ENCODE measurements at places on chromosomes 6 and 20.

DNA sequence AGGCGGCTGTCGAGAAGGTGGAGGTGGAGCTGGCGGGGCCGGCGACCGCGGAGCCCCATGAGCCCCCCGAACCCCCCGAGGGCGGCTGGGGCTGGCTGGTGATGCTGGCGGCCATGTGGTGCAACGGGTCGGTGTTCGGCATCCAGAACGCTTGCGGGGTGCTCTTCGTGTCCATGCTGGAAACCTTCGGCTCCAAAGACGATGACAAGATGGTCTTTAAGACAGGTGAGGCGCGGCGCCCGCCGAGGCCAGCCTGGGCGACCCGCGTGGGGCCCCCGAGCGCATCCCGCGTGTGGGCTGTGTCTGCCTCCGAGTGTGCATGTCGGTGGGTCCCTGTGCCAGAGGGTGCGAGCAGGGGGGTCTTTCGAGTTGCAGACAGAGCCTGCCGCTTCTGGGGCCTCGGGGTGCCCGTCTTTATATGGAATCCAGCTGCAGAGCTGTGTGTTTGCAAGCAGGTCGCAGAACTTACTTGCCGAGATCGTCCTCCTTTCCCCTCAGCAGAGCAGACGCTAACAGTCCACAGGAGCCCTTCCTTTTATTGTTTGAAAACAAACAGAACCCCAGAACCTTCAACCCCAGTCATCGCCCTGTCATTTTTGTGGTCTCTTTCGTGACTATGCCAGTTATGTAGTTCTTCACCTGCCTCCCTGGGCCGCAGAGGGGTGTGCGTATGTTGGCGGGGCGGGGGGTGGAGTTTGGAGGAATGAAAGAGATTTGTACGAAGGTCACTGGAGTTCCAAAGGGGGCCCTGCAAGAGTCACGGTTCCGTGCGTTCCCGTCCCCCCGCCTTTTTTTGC, 766 bp downstream of the SLC16A10 start:
- DNase-seq = peak; percentile 59

DNA sequence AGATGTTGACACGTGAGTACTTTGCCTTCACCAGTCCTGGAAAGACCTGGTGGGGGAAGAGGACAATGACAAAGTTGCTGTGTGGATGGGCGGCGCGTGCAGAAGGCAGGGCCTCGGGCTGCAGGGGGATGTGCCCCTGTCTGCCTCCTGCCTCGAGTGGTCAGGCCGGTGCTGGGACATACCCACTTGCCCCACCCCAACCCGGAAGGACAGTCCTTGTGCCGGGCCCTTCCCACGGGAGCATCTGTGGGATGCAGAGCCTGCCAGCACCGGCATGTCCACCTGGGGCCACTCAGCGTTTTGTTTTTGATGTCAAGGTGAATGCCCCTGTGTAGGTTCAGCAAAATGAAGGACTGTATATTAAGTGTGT, 60.5 kb upstream of the BHLHE23 start:
- DNase-seq = no peak

GRCh38 chr20:5036828-5037227, 35.5 kb upstream of the SLC23A2 start:
- DNase-seq = no peak

DNA sequence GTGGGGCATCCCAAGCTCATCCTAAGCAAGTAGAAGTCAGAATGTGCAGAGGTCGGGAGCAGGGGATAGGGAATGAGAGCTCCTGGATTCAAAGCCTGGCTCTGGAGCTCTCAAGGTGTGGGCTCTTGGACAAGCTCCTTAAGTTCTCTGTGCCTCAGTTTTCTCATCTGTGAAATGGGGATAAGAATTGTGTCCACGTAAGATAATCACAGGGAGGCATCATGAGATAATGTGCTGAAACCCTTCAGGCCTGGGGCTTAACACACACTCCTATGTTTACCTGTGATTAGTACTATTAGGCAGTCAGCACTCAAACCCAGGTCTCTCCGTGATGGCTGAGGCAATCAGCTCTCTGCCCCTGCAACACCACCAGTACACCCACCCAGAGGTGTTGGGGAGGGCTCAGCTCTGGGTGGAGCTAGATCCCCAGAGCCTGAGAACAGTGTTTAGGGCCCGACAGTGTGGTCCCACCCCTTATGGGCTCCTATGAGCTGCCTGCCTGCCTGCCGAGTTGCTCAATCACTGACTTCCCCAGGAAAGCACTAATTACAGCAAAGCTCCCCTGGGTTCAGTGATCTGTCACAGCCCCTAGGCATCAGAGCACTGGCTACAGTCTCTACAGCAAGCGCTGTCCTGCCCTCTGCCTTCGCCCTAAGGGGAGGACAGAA, 6.3 kb upstream of the SIRPA start:
- DNase-seq = no peak

- DNase-seq = no peak
Measured at GRCh38 chr6:139346392-139346791, 28.1 kb downstream of the CITED2 start.

- DNase-seq = no peak
Measured at GRCh38 chr6:14476793-14477531, 359.4 kb downstream of the CD83 start.

GRCh38 chr6:38773338-38773737, 58.2 kb downstream of the DNAH8 start:
- no peak for DNase-seq

DNA sequence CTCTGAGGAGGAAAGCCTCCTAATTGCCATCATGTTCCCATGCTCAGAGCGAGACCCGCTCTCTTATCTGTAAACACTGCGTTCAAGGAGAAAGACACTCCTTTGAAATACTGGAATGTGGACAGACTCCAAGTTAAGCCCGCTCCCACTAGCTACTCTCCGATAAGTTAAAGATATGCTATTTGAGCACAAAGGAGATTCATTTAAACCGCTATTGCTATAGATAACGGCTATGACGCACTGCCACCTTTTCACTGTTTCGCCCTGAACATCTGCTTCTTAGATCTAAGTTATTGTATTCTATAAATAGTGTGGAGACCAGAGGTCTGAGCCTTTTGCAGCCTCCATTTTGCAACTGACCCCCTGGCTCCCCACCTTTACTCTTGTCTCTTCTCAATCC, 82.3 kb downstream of the GPX5 start:
- DNase-seq = no peak

- no peak for DNase-seq
Measured at GRCh38 chr20:37417617-37418467, 71.9 kb downstream of the SRC start.

DNA sequence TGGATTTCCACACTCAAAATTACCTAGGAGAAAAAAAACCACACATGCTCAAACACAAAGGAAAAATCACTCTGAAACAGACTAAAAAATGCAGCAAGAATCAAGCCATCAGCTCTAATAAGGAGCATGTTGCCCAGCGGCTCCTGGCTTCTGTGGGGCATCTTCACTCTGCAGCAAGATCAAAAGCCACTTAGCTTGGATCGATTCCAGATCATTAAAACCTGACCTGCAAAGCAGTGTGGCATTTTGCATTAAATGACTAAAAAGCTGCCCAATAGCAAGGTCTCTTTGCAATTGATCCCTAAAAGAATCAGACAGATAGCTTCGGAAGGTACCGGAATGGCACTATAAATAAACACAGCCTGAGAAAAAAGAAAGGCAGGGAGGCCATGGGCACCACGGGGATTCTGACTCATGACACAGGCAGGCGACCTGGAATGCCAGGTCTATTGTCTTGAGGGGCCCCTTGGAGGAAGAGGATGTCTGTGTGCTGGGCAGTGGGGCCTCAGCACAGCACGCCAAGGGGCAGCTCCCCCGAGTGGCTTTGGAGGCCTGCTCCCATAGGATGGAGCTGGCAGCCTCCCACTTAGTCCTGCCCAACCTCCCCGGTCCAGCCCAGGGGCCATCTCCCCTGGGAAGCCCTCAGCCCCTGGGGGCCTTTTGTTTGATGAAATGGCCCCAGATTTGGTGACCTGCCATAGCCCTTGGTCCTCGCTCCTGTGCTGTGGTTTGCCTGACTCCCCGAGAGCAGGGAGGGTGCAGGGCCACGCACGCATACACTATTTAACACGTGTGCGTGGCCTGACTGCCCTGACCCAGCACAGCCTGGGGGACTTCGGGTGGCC, 7.6 kb downstream of the LEMD2 start:
- DNase-seq = no peak

GRCh38 chr6:107820338-107821261, 3.5 kb downstream of the SCML4 start:
- DNase-seq = no peak

GRCh38 chr6:91865889-91866288, 1279.0 kb upstream of the MAP3K7 start:
- no peak for DNase-seq

- peak; percentile 37 for DNase-seq
Measured at GRCh38 chr6:166419286-166419685, 36.5 kb upstream of the MPC1 start.

DNA sequence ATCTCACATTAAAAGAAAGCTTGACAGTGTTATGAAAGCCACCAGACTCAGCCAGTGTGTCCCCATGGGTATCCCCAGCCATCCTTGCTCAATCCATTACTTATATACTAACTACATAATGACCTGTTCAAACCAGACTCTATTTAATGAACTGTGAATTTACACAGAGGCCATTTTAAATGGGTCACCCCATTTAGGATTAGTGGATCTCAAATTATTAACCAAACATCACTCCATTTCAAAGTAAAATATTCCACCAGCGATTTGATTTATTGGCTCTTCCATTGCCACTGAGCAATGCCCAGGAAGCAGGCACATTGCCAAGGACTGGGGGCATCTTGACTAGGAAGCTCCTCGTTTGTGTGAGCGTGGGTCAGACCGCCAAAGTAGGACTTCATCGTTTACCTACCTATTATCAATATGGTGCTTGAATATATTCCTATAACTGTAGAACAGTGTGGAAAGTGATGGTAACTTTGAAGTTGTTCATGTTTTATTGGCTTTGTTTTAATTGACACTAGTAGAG, 15.5 kb upstream of the NPEPL1 start:
- no peak for DNase-seq

- DNase-seq = no peak
Measured at GRCh38 chr6:111552241-111552744, 53.4 kb downstream of the TRAF3IP2 start.

DNA sequence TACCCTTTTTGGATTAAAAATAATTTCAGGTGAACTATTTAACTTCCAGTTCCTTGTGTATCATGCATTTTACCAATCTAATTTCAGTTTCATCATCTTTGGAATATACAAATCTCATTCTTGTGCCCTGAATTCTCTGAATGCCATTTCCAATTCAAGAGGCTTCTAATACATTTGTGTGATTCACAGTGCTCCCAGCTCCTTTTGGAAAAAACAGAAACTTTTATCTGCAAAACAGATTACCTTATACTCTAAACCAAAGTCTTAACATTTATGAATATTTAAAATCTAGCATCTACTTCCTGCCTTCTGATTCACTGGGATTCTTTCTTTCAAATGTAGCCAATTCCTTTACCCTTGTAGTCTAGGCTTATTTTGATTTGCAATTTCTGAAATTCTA, 11.1 kb upstream of the PEX7 start:
- DNase-seq = no peak

- peak; percentile 83 for DNase-seq
Measured at GRCh38 chr6:34235307-34236130, 1.2 kb upstream of the HMGA1 start.

DNA sequence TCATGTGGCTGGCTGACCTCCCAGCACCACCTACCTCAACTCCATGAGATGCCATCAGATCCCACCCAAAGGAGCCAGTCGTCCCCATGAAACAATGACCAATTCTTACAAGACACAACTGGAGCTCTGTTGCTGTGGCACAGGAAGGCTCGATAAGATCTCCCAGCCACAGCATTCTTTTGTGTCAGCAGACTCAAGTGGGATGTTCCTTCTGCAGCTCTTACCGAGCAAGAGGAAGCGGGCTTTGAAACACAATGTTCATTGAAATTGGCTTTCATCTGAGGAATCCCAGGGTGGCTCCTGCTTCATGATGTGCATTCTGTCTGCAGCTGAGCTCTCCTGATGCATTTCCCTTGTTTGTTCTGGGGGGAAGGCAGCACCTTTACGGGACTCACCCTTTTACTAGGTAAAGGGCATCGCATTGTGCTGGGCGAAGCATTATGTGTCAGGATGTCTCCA, 222.0 kb upstream of the SGK1 start:
- no peak for DNase-seq

GRCh38 chr6:51323056-51323455, 504.4 kb downstream of the TFAP2B start:
- DNase-seq = no peak

- no peak for DNase-seq
Measured at GRCh38 chr20:56422076-56422823, 10.2 kb downstream of the CASS4 start.

DNA sequence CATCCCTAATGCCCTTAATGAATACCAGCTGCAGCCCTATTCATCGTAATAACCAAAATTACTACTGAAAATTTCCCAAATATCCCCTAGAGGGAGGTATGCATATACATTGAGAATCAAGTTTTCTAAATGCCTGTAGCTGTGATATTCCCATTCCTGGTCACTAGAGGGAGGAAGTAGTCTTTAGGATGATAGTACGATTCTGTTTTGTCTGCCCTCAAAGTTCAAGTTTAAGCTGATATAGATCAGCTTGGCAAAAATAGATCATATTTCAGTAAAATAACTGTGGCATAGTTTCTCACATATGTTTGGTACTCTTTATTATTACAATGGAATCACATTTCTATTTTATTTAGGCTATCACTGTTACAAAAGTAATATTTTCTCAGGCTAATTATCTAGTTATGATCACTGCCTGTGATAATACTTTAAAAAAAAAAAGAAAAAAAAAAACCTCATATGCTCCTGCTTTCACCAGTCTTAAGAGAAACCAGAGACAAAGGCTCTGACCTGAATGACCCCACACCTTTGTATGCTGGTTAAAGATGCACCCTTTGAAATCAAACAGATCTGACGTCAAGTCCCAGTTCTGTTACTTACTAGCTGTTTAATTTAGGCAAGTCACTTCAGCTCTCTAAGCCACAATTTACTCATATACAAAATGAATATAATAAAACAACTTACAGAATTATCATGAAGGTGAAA, 11.0 kb downstream of the TSPYL1 start:
- no peak for DNase-seq

DNA sequence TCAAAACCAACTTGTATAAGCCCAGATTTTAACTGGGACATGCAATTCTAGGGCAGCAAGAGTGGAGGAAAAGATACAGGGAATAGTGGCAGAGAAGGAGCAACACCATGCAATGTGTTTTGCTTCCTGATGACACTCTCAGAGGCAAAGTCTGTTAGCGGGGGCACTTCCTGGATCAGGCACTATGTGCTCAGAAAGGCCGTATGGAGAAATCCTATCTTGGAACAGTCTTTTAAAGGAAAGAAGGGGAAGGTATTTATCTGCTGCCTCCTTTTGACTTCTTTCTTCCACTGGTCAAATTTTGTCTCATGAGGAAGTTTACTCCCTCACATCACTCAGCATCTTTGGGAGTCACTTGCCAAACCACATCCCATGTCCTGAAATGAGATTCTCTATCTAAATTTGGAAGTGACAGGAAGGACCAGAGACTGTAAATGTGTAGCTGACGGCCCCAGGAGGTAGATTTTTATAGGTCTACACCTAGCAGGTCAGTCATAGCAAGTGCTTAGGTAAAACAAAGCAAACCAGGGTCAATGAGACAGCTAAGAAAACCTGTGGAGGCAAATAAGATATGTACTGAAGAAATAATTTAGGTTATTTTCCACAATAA, 91.7 kb upstream of the ELOVL5 start:
- DNase-seq = no peak

- DNase-seq = no peak
Measured at GRCh38 chr6:127868338-127868737, 32.5 kb downstream of the THEMIS start.

GRCh38 chr6:141734071-141734840, 398.5 kb upstream of the GJE1 start:
- DNase-seq = no peak
